WERI-Rb-1 (cell line): ENCODE measurements at places on chromosomes 7 and 10.

- no peak for DNase-seq
Observed at GRCh38 chr10:31668326-31668725, 260.3 kb downstream of the ARHGAP12 start.

DNA sequence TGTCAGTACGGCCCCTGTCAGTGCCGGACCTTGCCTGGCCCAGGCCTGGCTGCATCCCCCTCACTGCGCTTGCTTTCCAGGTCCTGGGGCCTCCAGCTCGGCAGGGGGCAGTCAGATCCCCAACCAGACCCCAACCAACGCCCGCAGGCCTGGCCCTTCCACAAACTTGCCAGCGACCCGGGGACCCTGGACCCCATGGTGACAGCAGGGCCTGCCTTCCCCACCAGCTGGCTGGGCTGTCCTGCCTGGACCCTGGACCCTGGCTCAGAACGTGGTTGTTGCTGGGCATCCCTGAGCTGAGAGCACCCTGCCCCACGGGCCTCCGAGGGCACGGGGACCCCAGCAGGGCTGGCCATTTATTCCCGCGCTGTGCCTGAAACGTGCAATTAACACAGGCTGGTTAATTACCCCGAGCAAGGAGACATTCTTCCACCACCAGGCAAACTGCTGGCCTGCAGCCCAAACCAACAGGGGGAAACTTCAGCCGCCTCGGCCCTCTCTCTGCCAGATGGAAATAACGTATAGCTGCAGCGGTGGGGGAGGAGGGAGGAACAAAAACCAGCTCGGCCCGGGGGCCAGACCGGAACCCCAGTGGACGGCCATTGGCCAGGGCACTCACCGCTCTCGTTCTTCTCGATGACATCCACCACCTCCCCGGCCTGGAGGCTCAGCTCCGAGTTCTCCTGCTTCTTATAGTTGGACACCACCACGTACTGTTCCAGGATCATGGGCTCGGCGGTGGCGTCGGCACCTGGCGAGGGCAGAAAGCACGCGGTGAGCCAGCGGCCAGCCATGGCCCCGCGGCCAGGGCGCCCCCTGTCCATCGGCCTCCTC, 167.1 kb downstream of the NEURL1 start:
- no peak for DNase-seq

DNA sequence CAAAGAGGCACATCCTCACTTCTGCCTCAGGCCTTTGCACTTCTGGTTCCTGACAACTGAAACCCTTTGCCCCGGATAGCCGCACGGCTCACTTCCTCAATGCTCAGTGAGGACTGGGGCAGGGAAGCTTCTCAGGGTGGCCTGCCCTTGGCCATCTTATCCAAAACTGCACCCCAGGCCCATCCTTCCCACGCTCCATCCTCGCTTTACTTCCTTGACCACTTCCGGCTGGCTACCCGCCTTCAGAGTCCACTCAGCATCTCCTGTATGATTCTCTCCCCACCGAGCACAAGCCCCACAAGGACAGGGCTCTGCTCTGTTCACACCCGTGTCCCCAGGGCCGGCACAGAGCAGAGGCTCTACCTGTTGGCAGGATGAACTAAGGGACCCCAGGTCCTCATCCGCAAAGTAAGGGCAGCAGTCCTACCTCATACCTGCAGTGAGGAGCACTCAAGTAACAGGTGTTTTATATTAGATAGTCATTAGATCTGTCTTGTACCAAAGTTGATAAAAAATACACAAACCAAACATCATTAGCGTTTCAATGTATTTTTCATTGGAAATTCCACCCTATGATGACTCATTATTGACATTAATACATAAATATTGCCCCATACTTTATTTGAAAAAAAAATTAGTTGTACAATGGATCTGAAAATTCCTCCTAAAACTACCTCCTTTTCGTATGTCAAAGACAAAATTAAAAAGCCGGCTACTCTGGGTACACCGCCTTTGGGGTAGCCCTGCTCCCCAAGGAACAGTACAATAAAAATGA, 35.0 kb downstream of the GNA12 start:
- DNase-seq, result no peak

GRCh38 chr7:42522227-42522991, 285.4 kb upstream of the GLI3 start:
- DNase-seq, result peak; percentile 38

DNA sequence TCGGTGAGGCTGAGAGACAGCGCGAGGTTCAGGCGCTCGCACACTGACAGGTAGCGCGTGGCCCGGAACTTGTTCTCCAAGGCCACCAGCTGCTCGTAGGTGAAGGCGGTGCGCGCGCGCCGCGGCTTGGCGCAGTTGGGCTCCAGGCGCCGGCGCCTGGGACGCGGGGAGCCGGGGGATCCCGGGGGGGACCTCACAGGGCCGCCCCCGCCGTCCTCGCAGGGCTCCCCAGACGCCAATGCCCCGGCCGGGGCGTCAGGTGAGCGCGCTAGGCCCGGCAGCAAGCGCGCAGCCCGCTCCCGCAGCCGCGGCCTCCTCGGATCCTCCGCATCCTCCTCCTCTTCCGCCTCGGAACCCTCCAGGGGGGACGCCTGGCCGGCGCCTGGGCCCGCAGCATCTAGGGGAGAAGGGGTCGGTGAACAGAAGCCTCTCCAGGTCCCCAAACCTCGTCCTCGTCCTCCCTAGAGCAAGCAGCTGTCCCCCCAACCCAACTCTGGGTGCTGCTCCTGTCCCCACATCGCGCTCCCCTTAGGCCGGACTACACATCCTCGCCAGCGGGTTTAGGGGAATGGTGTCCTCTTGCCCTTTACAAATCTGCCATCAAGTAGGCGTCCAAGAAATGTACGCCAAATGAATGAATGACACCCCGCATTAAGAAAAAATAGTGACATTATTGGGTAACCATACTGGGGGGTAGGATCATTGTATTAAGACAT, 1.9 kb downstream of the NKX1-2 start:
- peak; percentile 23 for DNase-seq

DNA sequence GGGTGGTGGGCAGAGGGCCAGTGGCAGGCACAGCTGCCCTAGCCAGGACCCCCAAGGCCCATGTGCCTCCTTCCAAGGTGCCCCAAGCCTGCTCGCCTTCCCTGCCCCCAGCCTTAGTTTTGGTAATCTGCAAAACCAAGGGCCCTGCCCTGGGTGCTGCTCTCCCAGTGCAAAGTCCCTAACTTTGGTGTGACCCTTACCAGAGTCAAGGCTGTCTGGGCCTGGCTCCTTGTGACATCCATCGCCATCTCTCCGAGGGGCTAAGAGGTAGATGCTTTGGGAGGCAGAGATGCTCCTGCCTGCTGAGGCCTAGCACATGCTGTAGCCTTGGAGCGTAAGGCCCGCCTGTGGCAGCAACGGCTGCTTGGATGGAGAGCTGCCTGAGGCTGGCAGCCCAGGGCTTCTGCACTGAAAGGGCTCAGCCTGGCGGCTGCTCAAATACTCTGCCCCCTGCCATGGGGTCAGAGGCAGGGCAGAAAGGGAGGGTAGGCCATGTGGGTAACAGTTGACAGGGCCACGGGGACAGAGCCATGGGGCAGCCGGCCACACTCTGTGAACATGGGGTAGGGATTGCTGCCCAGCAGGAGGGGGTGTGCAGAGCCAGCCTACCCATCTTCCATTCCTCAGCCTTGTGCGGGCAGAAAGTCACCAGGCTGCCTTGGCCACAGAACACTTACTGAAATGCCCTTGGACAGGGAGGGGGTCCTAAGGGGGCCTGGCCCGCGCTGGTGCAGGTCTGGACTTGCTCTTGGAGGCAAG, 17.9 kb upstream of the MYL7 start:
- DNase-seq, result no peak

DNA sequence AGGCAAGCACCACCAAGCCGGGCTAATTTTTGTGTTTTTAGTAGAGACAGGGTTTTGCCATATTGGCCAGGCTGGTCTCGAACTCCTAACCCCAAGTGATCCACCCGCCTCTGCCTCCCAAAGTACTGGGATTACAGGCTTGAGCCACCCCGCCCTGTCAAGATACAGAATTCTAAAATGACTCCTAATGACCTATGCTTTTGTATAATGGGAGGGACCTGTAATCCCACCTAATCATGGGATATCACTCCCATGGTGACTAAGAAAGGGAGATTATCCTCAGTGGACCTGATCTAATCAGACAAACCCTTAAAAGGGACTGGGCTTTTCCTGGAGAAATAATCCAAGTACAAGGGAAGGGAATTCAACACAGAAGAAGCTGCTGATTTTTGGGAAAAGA, 28.8 kb downstream of the SAMD8 start:
- peak; percentile 80 for DNase-seq

DNA sequence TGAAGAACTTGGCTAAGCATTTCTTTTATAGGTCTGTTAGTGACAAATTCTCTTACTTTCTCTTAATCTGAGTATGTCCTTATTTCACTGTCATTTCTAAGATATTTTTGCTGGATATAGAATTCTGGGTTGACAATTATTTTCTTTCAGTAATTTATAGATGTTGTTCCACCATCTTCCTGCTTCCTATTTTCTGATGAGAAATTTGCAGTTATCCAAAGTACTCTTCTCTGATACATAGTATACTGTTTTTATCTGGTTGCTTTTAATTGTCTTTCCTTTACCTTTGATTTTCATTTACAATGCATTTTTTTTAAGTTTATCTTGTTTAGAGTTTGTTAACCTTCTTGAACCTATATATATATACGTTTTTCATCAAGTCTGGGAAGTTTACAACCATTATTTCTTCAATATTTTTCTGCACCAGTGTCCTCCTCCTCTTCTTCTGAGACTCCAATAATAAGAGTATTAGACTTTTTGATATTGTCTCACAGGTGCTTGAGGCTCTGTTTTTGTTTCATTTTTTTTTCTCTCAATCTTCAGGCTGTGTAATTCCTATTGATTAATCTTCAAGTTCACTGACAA, 101.6 kb upstream of the INSIG1 start:
- no peak for DNase-seq

- DNase-seq, result no peak
Observed at GRCh38 chr7:39647816-39648215, 24.4 kb downstream of the RALA start.

DNA sequence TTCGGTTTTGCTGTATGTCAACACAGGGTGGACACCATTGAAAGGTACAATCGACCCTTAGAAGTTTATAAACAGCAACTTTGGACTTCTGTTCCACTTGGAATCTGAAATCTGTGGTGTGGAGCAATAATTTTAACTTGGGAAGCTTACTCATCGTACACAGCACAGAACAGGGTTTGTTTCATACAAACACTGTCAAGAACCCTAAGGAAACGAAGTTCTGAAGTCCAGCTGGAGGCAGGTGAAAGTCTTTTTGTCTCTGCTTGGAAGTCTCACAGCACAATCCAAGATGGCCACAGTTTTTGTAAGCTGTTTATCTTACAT, 31.5 kb downstream of the NMT2 start:
- DNase-seq, result no peak

DNA sequence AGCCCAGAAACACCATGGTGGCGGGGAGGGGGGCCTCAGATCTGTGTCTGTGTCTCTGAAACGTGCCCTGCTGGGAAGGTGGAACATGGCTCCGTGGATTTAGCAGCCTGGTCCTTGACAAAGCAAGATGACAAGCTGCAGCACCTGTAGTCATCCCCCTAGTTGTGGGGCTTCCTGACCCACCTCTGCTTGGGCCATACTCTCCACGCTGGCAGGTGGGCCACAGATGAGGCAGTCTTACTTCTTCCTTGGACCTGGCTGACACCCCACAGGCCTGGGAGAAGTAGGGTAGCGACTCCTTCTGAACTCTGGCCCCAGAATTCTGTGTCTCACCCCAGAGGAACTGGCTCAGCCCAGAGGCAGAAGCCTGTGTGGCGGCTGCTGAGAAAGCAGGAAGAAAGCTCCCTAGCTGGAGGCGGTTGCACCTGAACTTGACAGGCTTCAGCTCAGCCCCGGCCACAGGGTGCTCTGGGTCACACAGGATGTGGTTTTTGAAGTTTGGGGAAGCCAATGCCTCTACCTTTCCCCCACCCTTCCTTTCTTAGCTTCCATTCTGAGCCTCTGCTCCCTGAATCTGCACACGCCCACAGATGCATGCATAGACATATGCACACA, 113.9 kb downstream of the ABLIM1 start:
- no peak for DNase-seq

- DNase-seq, result no peak
Observed at GRCh38 chr7:89067048-89067447, 271.5 kb upstream of the TEX47 start.

GRCh38 chr10:3126741-3127346, 45.7 kb downstream of the PITRM1 start:
- DNase-seq, result peak; percentile 88

DNA sequence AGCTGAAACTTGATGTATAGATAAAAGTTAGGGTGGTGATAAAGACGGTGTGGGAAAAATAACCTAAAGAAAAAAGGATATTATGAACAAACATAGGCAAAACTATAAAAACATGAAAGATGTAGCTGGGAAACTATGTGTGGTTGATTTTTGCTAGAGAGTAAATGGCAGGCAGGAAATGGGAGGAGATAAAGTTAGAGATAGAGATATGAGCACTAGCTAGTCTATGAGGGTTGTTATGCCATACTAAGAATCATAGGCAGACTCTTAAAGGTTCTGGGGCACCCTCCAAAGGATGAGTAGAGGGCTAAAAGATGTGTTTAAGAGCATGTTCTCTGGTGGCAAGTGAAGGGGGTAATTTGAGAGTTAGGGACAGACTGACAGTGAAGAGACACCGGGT, 1109.2 kb downstream of the GATA3 start:
- no peak for DNase-seq

DNA sequence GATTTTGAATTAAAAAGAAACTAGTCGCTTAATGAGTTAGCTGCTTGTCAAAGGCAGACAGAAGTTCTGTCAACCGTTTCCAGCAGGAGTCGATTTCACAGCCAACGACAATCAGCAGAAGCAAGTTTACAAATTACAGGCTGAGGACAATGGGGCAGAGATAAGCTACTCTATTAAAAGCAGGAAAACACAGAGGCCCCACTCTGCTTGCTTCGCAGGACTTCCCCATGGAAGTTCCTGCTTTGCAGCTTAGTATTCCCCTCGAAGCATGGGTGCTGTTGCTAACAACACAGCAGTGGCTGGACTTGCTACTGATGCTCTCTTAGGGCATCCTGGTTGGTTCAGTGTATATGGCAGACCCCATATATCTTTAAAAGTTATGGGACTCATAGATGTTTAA, 50.8 kb upstream of the KLF6 start:
- no peak for DNase-seq

- DNase-seq, result no peak
Observed at GRCh38 chr7:139068544-139069399, 32.9 kb upstream of the ZC3HAV1L start.
